ENCODE measurements at places on chromosomes 5 and 9.

DNA sequence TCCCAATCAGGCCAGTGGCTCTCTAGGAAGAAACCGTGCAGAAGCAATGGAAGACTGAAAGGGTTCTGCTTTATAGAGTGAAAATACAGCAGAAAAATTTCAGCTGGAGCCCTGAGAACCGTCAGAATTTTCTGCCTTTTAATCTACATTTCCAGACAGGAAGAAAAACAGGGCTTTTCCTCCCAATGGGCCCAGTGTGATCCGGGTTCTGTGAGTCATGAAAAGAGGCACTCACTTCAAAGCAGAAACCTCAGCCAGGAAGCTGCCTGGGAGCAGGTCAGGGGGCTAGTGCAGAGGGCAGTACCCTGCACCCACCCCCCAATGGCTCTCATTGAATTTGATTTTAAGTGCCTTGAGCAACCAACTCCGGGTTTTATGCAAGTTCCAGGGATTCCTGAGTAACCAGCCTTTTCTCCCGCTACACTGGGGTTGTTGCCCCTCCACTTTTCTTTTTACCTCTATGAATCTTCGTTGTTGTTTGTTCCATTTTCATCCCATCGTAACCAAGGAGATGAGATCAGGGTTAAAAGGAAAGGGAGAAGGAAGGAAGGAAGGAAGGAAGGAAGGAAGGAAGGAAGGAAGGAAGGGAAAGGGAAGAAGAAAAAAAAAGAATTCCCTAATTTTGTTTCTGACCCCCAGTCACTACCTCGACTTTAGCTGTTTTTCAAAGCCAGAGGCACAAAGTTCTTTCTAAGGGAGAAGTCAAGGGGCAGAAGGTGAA is 1.3 kb downstream of the BARHL1 start:
- no peak for DNase-seq

- no peak for DNase-seq
Measured at GRCh38 chr9:131277287-131277909, 1.1 kb upstream of the FAM78A start.

DNA sequence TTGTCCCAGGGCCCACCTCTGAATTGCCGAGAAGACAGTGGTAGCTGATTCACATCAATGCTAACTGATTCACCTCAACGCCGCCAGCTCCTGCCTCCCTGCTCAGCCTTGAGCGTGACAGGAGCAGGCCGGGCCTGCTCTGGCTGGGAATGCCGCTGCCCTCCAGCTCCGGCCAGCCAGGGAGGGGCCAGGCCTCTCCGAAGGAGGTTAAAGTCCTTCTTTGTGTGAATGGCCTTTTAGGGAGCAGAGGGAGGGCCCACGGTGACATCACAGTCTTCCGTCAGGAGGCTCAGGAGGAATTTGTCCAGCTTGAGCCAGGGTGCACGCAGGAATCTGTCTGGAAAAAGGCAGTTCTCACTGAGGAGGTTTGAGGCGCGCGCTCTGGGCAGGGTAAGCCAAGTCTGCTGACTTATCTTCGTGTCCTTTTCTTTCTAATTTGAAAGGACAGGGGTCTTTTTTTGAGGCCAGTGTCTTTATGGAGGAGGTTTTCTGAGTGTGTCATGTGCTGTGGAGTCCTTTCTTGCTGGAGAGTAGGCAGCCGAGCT is 82.7 kb downstream of the C9orf152 start:
- no peak for DNase-seq

DNA sequence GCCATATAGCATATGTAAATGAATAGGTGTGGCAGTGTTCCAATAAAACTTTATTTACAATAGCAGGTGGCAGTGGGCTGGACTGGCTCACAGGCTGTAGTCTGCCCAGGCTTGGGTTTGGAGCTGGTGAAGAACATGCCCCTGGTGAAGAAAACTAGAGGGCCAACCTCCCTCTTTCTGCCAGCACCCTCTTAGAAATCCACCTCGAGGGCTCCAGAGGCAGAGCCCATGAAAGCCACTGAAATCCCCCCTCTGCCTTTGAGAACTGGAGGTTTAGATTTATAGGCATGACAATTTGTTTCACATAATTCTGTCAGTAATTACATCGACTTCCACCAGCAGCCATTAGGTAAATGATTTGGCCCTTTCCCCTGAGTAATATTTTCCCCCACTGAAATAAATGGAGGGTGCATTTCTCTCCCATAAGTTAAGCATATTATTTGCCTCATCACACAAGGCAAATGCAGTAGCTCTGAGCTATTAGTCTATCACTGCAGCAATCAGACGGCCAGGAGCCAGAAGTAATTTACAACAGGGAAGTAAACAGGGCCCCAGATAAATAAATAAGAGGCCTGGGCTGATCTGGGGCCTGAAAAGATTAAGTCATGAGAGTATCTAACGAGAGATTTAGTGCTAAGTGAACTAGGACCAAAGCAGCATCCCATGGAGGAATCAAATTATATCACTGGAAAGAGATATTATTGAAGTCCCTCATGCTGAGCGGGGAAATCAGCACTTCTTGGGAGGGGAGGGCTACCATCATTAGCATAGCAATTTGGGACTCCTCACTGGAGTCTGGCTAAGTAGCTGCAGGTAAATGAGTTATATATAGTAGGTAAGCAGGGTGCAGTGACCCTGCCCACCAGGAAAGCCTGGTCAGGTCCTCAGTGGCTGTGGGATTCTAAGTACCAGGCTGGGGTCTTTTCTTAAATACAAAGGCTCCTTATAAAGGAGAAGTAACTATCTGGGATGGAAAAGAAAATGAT is 123.9 kb downstream of the SLIT3 start:
- DNase-seq, result no peak

DNA sequence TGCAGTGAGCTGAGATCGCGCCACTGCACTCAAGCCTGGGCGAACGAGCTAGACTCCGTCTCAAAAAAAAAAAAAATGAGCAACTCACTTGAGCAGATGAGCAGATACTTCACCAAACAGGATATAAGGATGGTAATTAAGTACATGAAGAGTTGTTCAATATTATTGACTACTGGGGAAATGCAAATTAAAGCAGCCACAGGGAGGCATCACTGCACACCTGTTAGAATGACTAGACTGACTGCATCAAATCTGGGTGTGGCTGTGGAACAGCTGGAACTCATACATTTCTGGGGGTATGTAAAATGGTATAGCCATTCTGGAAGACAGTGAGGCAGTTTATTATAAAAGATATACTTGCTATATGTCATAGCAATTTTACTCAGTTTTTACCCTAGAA is 93.0 kb downstream of the WNK2 start:
- no peak for DNase-seq

GRCh38 chr5:170070556-170071412 is 34.9 kb upstream of the FOXI1 start:
- DNase-seq, result no peak

- no peak for DNase-seq
Measured at GRCh38 chr5:140563596-140563995, 802 bp downstream of the APBB3 start.

DNA sequence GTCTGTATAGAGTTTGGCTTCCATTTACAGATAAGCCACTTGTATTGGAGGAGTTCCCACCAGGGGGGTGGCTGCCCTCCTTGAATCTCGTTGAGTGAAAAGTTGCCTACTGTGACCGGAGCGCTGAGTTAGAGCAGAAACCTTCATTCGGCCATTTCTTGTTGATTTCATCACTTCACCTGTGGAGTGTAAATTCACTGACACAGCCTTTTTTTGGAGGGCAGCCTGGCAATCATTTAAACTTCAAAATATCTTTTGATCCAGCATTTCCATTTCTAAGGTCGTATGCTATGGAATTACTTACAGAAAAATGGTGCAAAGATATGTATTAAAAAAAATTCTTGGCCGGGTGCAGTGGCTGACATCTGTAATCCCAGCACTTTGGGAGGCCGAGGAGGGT is 40.8 kb downstream of the PRRC2B start:
- DNase-seq, result no peak

GRCh38 chr5:132394667-132395259 is 25.3 kb downstream of the SLC22A5 start:
- DNase-seq, result no peak

DNA sequence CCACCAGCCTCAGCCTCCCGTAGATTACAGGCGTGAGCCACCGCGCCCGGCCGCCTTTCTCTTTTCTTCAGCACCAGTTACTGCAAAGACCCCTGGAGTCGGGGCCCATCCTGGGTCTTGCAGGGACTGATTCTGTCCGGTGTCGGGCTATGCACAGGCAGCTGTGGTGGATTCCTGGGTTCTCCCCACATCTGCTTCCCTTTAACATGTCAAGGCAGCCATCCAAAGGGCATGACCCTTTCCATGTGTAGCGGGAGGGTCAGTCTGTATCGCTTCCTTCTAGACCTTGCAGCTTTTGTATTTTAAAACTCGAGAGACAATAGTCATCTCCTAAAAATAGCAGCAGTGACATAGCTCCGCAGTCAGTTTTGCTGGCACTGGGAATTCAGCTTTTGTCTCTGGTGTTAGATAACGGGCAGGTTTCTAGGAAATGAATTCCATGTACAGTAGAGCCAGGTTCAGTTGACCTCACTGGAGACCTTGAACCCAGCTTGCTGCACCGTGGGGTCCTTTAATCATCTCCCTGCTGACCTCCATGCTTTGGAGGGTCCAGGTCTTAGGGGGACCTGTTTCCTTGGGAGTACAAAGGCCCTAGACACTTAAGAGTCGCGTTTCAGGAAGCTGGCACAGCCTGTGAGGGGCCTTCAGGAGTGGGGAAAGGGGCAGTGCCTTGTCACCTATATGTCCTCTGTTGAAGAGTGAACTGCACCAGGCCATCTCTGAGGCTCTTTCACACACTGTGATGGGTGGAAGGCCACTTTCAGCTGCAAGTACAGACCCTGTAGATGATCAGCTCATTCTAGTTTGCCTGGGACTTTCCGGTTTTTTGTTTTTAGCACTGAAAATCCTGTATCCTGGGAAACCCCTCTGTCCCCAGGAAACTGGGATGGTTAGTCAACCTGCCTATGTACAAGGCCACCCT is 13.8 kb downstream of the ANKRD33B start:
- DNase-seq, result no peak

DNA sequence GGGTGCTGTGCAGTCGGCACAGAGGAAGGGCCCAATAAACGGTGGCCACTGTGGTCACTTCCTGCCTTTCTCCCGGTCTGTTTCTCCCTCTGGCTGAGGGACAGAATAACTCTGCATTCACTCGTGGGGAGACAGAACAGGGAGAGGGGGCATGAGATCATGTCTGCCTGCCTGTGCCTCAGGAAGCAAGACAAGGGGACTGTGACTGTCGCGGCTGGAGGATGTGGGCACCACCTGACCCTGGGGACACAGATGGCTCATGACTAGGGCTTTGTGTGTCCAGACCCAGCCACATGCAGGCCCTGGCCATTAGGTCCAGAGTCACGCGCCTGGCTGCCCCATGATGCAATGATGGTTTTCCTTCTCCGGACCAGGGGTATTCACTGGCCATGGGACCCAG is 5.8 kb downstream of the TRUB2 start:
- no peak for DNase-seq

- DNase-seq, result no peak
Measured at GRCh38 chr9:108562176-108562575, 293.6 kb downstream of the ACTL7B start.

- no peak for DNase-seq
Measured at GRCh38 chr5:148937830-148938521, 111.6 kb downstream of the ADRB2 start.

- no peak for DNase-seq
Measured at GRCh38 chr5:142833517-142834449, 63.6 kb downstream of the ARHGAP26 start.

- no peak for DNase-seq
Measured at GRCh38 chr5:95863383-95863757, 40.8 kb upstream of the GLRX start.

DNA sequence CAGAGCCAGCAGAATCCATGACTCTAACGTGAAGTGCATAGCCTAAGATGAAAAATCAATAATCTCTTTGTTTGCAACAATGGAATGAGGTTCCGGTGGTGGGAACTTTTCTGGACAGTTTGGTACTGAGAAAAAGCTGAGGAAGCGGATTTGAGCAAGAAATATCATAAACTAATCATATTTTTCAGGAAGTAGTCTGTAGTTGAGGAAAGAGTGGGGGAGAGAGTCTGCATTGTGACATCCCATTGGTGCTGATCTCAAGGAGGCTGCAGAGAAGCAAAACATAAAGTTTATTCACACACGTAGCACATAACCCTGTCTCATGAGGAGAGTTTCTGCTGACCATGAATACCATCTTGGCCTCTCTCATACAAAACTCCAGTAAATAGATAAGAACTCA is 15.8 kb upstream of the FCHO2 start:
- DNase-seq, result no peak

DNA sequence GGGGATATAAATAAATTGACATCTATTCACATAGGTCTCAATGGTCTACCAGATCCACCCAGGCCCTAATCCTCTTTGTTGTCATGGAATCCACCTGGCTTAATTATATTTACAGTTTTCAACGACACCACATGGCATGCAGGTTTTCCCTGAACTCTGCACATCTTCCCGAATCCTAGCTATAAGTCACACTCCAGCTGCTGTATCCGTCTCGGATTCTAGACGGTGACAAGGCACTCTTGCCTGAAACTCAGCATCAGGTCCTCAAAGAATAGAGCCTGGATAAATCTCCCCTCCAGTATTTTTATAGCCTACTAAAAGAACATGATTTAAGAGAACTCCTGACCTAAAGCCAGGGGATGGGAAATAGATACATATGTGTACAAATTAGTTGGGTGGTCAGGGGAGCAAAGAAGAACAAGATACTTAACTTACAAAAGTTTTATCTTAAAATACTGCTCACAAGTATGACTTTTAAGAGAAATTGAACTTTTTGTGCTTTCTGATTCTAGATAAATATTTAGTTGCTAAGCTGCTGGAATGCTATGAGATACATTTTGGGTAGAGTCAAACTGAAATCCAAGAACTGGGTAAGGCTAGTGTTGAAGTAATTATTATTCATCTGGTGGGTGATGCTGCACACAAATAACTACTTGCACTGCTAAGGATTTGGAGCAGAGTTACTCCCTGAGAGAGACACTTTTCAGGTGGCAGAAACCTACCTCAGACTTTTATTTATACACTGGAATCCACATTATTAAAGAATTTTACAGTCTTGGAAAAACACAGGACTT is 187.3 kb downstream of the EFNA5 start:
- DNase-seq, result no peak

GRCh38 chr5:115842089-115842935 is 577 bp downstream of the AP3S1 start:
- no peak for DNase-seq

- DNase-seq, result no peak
Measured at GRCh38 chr9:22829236-22829635, 382.6 kb downstream of the DMRTA1 start.

All from DMS153 (cell line).